ENCODE measurements at places on chromosomes 12 and 14.
A peak's percentile ranks its signal among the peaks of the same experiment; 100 is the strongest.

DNA sequence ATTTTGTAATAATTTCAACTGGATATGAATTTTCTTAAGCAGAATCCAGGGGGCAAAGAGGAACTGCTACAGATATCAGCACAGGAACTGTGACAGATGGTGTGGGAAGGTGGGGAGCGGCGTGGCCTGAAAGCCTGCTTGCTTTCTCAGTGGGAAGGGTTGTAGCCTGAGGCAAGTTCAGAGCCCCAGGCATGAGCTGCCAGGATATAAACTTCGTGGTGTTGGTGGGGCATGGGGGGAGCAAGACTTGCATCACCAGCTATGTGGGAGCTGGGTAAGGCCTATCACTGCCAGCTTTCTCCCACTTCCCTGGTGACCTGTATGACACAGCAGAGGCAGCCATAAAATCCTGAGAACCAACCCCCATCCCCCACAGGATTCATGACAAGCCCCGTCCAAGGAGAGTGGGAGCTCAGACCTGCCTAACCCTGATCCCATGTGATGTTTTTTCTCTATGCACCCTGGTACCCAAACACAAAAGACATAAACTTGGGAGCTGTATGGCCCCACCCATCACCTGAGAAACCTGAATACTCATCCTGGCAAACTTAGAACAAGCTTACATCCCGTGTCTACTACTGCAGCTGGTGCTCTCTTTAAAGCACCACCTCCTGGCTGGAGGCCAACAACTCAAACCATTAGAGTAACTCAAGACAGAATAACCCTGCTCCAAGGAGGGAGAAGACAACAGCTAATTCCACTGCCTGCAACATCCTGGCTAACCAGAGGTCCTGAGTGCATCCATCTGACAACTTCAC lies 16.5 kb downstream of the CLEC1A start:
- DNase-seq: no peak

GRCh38 chr14:70707138-70708038 lies 65.7 kb downstream of the TTC9 start:
- DNase-seq: no peak

- DNase-seq: peak; percentile 10
Measured at GRCh38 chr14:76810953-76811400, 1.7 kb downstream of the ANGEL1 start.

DNA sequence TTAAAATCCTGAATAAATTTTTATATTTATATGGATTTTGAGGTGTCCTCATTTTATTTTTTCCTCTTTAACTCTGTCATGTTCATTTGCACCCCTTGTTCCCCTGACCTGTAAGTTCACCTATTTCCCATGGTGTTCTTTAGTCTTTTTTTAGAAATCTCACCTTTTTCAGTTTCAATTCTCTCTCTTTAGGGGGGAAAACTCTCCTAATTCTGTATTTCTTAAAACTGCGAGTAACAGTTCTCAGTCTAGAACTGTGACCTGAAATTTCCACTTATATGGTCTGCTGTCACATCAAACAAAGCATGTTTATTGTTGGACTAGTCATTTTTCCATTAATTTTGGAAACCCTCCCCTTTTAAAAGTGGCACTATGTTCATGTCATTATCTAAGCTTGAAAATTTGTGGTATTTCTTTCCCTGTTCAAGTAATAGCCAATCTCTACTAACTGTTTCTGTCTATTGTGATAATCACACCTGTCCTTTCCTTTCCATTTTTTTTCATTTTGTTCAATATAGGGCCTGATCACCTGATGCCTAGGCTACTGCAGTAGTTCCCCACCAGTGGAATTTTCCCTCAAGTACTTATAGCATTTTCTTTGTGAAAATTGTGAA lies 14.0 kb upstream of the FBXO33 start:
- DNase-seq: no peak

- no peak for DNase-seq
Measured at GRCh38 chr12:107632246-107632645, 53.4 kb upstream of the PWP1 start.

- no peak for DNase-seq
Measured at GRCh38 chr12:107349008-107349747, 255.8 kb upstream of the CRY1 start.

- no peak for DNase-seq
Measured at GRCh38 chr12:121693155-121693687, 19.3 kb upstream of the TMEM120B start.

DNA sequence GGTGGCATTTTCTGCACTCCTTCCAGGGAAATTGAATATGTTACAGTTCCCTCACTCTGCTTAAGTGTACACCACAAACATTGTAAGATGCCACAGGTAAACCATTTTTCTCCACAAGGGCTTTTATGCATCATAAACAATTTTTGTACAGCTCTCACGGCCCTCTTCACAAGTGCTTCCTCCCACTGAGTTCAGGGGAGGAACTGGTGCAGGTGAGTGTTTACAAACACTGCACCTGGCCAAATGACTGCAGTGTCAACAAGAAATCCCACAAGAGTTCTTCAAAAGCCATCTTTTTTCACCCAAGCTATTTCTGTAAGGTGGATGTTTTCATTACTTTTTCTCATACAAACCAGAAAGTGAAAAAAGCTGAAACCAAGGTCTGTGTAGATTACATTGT lies 973.2 kb downstream of the AACS start:
- no peak for DNase-seq

- DNase-seq: no peak
Measured at GRCh38 chr12:11812586-11813437, 163.3 kb downstream of the ETV6 start.

- DNase-seq: no peak
Measured at GRCh38 chr14:67759916-67760315, 56.5 kb downstream of the ZFYVE26 start.

- DNase-seq: no peak
Measured at GRCh38 chr12:59874781-59875180, 279.0 kb downstream of the SLC16A7 start.

DNA sequence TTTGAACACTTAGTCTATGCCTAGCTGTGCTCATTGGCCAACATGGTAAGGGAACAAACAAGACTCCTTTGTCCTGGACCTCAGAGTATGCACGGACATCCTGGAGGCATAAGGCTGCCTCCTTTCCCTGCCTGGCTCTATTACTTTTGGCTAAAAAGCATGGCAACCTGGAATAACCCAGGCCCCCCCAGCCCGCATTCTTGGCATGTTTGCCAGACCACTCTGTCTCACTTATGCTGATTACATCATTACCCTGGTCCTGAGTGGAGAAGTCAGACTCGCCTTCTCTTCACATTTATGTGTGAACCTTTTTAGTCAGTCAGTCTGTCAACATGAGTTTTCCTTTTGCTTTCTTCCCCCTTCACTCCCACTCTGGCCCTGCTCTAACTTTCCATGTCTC lies 58.0 kb upstream of the ELK3 start:
- no peak for DNase-seq

DNA sequence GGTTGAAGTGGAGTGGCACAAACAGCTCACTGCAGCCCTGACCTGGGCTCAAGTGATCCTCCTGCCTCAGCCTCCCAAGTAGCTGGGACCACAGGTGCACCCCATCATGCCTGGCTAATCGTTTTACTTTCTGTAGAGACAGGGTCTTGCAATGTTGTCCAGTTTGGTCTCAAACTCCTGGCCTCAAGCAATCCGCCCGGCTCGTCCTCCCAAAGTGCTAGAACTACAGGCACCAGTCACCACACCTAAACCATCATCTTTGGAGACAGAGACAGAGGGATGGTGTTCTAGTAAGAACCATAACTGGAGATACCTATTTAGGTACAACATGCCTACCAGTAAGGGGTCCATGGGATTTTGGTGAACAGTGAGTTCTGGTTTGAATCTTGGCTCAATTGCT lies 2.5 kb upstream of the DDX23 start:
- no peak for DNase-seq

DNA sequence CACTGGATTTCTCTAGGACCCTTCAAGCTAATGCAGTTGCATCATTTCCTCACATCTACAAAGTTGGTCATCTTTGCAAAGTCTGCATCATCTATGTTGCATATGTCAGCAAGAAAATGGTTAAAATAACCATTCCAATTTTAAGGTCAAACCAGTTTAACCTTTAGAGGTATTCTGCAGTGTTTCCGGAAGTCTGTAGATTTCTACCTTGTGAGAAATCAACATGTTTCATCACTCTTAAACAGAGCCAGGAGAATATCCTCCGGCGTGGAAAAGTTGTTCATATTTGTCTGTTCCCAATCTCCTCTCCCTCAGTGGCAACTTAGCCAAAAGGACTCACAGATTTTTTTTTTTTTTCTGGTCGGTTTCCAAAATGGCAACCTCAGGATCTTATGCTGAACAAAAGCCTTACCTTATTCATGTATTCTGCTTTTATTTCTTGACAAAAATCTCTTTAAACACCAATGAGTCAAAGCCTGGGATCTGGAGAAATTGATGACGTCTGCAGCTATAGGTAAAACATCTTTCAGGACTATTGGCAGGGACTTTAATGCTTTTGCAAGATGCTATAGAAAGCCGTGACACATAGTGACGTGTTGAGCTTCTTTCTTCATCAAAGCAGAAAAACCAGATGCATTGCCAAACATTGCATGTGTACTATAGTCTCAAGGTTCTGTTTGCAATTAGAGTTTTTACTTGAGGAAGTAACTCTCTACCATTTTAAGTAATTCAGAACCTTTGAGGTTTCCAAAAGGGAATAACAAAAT lies 16.0 kb upstream of the CDK17 start:
- no peak for DNase-seq

DNA sequence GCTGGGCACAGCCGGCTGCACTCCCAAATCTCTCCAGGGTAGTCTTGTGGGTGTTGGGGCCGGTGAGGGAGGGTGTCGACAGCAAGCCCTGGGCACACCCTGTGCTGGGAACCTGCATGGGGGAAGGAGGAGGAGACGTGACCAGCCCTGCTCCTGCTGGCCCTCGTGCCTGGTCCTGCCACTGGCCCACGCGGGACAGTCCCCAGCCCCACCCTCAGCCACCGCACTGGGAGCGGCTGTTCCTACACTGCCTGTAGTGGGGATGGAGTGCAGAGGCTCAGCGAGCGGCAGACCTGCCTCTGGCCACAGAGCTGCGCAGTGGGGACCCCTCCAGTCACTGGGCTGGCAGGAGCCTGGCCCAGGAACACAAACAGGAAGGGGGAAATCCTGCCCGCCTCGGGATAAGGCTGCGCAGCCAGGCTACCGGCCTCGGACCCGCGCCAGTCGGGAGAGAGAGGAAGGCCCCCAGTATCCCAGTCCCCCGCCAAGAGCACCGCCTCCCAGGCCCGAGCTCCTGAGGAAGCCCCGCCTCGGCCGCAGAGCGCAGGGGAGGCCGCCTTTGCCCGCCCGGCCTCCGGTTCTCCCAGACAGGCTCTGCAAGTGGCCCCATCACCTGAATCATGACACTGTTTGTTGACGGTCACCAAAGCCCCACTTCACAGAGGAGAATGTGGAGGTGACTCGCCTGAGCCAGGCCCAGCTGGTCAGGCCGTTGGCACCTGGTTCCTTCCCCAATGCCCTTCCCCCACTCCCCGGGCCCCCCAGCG lies 10.6 kb downstream of the AHNAK2 start:
- DNase-seq: no peak

DNA sequence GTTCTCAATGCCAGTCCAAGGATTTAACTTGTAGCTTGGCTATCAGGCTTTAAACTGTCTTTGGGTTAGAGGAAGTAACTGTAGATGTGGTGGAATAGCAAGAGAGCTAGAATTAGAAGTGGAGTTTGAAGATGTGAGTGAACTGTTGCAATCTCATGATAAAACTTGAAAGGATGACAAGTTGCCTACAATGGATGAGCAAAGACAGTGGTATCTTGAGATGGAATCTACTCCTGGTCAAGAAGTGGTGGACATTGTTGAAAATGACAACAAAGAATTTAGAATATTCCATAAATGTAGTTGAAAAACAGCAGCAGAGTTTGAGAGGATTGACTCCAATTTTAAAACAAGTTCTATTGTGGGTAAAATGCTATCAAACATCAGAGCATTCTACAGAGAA lies 199.0 kb downstream of the DUSP6 start:
- DNase-seq: no peak

DNA sequence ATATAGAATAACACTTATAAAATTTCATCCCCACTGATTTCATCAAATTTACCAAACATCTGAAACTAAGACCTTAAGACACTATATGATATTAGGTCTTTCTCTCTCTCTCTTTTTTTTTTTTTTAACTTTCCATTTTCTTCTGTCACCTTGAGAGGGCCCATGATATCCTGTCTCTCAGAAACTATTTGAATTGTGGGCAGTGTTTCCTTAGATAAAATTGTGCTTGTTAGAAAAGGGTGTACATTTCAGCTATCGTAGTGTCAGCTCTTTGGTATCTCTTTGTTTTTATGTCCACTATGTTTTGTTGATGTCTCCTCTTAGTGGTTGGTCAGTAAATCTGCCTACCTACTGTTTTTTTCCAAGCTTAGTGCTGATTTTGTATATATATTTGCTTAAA lies 23.8 kb downstream of the DNM1L start:
- no peak for DNase-seq

DNA sequence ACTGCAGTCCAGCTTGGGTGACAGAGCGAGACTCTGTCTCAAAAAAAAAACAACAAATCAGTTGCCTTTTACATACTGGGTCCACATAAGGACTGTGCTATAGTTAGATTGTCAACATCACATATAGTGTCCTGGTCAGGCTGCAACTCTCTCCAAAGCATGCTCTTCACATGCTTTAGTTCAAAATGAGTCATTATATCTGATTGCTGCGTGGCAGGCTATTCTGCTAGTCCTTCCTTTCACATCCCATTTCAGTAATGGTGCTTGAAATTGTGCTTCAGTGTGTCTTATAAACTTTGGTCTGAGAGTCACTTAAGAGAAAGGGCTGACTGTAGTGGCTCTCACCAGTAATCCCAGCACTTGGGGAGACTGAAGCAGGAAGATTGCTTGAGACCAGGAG lies 6.9 kb downstream of the LETMD1 start:
- DNase-seq: no peak

DNA sequence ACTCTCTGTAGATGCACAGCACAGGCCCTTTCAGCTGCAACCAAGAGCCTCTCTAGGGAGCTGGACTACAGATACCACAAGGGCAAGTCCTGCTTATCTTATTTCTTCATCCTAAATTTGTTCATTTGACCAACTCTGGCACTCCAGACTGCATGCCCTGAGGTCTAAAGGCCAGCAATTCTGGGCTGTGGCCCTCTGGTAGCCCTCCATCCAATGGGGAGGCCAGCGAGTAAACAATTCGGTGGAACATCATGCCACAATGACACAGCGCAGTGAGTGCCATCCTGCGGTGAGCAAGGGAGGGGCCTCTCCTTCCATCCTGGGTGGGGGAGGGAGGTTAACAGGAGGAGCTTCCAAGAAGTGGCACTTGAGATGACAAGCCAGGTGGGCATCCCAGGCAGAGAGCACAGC lies 652 bp upstream of the SELPLG start:
- no peak for DNase-seq

GRCh38 chr14:68340262-68340661 lies 452.6 kb downstream of the ZFP36L1 start:
- no peak for DNase-seq

DNA sequence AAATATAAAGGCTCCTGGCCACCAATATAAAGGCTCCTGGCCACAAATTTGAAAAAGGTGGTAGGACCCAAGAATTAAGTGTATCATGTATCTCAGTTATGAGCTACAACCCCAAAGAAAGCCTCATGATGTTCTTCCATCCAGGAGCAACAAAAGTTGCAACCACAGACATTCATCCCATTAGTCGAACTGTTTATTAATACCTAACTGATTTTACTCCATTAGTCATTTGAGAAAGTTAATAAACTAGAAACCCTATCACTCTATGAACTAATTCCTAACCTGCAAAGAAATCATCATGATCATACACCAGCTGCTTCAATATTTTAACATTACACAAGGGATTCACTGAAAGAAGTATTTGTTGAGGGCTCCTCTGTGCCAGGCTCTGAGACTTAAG lies 253.2 kb upstream of the GRIP1 start:
- DNase-seq: no peak

GRCh38 chr12:96424601-96425000 lies 24.4 kb upstream of the CDK17 start:
- DNase-seq: no peak
